ENCODE measurements at places on chromosomes 13 and 19.

- no peak for DNase-seq
Observed at GRCh38 chr19:45517238-45517637, 10.0 kb downstream of the VASP start.

DNA sequence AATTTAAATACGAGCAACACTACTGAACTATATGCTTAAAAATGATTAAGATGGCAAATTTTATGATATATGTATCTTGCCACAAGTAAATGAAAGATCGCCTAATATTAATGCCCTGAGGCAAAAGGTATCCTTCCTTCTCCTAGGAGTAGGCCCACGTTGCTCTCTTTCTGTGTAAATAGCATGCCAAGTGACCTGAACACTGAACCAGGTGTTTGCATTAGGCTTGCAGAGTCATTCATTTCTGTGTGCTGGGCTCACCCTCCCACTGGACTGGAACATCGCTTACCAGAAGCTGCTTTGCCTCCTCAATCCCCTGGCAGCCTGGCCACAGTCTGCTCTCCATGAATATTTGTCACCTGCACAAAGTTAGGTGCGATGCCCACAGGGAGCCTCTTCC, 83.3 kb upstream of the TNFSF11 start:
- DNase-seq = no peak

DNA sequence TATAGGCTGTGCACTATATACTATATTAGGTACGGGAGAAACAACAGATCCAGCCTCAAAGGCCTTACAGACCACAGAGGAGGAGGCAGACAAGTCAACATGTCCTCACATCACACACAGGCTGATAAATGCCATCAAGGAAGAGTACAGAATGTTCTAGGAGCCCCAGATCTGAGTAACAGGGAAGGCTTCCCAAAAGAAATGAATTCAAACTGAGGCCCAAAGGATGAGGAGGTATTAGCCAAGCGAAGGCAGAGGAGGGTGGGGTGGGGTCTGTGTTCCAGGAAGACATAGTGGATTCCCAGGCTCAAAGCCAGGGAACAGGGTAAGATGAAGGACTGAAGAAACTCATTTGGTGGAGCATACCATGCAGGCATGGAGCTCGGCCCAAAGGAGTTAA, 55.1 kb downstream of the RXFP2 start:
- DNase-seq = no peak

DNA sequence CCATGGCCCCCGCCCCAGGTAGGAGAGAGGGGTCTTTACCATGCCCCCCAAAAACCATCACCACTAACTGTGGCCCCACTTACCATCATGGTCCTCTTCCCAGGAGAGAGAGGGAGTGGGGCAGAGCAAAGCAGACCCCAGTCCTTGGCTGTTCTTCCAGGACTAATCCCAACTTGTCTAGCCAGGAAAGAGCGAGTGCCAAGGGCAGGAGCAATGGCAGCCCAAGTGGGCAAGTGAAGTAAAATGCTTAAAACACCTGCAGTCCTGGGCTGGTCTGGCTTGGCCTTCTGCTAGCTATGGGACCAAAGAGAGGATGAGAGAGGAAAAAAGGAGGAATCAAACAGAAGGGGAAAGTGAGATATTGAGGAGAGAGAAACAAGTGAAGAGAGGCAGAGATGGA, 17.9 kb downstream of the ZSWIM4 start:
- no peak for DNase-seq

DNA sequence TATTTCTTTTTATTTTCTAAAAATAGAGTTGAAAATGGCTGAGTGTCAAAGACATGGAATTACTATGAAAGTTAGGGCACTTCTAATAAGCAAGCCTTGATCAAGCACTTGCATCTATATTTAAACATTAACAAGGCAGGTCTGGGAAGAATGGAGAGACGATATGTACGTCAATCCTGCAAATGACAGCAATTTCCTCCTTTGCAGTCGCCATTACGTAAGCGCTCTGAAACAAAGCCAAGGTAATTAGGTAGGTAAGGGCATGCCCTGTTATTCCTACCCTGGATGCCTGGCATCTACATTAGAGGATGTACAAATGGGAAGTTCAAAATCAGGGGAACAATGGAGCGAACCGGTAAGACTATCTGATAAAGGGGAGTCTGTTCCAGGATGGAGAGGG, 664.0 kb upstream of the ARGLU1 start:
- DNase-seq = no peak

DNA sequence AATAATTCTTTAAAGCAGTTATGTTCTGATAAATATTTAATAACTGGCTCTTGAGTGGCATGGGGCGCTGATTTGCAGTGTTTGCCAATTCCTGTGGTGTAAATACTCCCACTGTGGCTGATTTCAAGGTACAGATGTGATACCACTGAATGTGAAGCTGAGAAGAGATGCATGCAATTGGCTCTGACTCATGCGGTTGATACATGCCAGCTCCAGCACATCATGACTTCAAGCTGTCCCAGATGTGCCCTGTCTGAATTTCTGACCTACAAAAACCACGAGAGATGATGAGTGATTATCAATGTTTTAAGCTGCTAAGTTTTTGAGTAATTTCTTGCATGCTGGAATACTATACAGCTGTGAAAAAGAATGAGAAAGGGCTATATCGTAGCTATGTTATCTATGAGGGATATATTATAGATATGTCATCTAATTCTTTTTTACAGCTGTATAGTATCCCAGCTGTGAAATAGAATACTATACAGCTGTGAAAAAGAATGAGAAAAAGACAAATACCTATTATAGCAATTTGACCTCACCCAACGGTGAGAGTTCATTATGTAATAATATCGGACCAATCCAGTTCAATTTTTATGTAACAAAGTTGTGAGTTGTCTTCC, 7.6 kb upstream of the ACSBG2 start:
- DNase-seq = no peak

DNA sequence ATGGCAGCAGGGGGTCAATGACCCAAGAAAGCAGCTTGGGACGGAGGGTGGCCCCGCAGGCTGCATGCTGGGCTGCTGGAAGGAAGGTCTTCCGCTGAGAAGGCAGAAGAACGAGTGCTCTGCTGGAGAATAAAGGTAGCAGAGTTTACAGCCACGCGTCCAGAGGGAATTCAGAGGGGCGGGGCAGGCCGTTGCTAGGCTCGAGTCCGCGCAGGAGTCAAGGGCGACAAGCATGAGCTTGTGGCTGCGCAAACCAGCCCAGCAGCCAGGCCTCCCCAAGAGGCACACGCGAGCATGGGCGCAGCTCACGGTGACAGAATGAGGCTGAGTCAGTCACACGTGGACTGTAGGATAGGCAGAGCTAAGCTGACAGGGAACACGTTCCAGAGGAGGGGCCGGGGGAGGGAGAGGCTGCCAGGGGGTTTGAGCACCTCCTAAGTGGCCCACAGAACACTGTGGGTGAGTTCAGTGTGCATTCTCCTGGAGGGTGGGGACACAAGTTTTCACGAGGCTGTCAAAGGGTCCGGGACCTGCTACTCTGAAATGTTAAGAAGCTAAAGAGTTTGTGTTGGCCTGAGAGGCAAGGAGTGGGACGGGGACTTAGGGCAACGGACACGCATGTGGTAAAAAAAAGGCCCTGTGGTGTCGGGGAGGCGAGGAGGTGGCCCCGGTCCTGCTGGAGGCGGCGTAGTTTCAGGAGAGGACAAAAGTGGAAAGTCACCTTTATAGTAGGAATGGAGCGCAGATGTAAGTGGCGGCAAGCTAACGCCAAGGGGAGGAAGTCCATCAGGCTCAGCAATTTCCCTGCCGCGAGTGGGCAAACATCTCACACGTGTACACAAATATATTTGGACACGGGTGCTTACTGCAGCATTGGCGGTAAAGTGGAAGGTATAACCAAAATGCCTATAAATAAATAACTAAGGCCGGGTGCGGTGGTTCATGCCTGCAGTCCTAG, 17.7 kb downstream of the RFX2 start:
- DNase-seq = no peak

DNA sequence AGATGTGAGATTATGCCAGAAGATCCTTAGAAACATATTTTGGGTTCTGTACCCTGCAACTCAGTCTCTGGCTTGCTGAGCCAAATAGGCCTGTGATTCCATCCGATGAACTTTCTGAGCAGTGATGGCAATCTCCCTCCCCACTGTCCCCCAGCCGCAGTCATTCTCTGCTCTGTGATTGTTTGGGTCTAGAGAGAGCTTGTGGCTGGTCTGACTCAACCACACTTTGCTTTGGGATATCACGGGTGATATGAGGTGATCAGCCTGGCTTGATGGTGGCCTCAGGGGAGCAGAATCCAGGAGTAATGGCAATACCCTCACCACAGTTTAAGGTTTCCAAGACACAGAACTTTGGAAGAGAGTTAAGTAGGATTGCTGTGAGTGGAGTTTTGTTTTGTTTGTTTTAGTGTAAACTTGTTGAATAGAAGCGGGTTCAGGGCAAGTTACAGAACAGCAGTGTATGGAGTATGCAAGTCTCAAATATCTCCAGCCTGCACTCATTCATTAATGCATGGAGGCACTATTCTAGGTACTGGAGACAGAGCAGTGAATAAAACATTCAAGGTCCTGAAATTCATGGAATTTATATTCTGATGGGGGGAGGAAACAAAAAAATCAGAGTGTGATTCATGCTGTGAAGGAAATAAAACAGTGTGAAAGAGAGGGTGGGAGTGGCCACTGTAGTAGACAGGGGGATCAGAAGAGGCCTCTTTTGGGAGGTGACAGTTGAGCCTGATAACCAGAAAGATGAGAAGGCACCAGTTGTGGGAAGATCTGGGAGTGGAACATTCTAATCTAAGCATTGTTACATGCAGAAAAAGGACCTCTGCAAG, 5.3 kb downstream of the SAMD4B start:
- DNase-seq = no peak

GRCh38 chr13:28597641-28598040, 61.3 kb upstream of the POMP start:
- DNase-seq = no peak

- DNase-seq = peak; percentile 4
Observed at GRCh38 chr19:33444562-33445441, 71.3 kb downstream of the CEBPG start.

- no peak for DNase-seq
Observed at GRCh38 chr13:21453387-21454081, 5.6 kb downstream of the ZDHHC20 start.

DNA sequence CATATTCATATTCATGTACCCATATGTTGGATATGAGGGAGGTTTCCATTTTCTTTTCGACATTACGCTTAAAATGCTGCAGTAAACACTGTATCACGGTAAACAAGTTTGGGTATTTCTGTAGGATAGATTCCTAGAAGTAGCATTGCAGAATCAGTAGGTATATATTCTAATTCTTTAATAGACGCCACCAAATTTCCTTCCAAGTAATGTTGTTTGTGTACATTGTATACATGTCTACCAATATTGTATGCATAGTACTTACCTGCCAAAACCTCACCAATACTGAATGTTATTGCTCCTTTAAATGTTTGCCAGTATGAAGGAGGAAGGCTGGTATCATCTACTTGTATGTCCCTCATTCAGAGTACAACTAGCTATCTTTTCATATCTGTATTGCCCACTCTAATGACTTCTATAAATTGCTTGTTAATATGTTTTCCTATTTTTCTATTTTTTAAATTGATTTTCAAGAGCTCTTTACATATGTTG, 56.1 kb upstream of the ZNF536 start:
- DNase-seq = no peak

DNA sequence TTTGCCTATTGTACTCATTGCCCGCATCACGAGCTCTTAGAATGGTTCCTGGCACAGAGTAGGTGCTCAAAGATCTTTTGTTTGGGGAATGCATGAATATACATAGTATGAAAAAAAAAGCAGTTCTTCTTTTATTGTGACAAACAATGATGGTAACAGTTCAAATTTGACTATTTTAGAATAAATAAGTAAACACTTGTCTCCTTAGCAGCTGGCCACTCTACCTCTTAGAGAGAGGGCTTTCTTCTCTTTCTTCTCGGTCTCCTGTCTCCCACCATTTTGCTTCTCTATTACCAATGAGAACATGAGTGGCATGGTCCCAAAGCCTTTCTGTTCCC, 639 bp upstream of the SLAIN1 start:
- DNase-seq = no peak

DNA sequence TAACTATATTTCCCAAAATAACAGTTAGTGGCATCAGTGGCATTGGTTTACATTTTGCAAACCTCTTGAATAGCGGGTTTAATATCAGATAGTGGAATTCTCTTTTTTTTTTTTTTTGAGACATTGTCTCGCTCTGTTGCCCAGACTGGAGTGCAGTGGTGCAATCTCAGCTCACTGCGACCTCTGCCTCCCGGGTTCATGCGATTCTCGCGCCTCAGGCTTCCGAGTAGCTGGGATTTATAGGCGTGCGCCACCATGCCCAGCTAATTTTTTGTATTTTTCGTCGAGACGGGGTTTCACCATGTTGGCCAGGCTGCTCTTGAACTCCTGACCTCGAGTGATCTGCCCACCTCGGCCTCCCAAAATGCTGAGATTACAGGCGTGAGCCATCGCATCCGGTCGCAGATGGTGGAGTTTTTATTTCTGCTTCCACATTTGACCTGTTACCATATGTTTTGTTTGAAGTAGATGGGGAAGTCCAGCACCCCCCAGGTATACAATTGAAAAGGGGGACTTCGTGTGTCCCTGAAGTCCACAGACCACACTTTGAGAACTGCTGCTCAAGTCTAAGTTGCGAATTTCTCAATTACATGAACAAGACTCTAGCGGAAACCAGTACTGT, 40.5 kb upstream of the XPO4 start:
- no peak for DNase-seq

DNA sequence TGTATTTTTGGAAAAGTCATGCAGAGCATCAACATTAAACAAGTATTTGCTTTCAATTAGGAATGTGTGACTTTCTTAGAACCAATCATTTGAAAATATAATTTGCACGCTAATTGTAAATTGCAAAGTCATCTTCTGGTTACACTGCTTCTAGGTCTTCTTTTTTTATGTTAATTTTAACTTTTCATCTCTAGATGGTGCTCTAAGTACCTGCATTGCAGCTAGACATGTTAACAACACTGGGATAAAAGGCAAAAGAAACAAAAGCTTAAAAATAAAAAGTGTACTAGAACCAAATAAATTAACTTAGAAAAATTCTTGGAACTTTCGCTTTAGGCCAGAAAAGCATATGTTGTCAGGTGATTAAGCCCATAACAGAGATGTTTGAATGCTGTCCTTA, 2758.2 kb downstream of the PCDH9 start:
- no peak for DNase-seq

Measured in activated T-cell treated with anti-CD3 and anti-CD28 coated beads, Interleukin-2, amount 50 U/mL, for 1 hour (primary cell).